ENCODE measurements at places on chromosomes 2 and 18. TPM values are rescaled to one million over a fixed set of nuclear protein-coding genes. Genes with fewer than 3 reads are reported as not detected.

GLI2 gene
- 6.9 TPM for total RNA-seq

GALNT3 gene
- total RNA-seq = 8.7 TPM

HOXD9 gene
- total RNA-seq = 1.8 TPM

PPIG gene
- 46.1 TPM for total RNA-seq

NOSTRIN gene
- total RNA-seq = 6.9 TPM

TMEM178A gene
- 4.9 TPM for total RNA-seq

ALK gene
- total RNA-seq = 0.41 TPM

ALLC gene
- not detected for total RNA-seq

- DNase-seq = no peak
Observed at GRCh38 chr18:32760391-32760790, 12.4 kb downstream of the KLHL14 start.

GRCh38 chr18:48800876-48801727, 149.7 kb downstream of the SMAD7 start:
- DNase-seq = no peak

- DNase-seq = no peak
Observed at GRCh38 chr2:109601783-109602182, 12.0 kb downstream of the SEPTIN10 start.

DNA sequence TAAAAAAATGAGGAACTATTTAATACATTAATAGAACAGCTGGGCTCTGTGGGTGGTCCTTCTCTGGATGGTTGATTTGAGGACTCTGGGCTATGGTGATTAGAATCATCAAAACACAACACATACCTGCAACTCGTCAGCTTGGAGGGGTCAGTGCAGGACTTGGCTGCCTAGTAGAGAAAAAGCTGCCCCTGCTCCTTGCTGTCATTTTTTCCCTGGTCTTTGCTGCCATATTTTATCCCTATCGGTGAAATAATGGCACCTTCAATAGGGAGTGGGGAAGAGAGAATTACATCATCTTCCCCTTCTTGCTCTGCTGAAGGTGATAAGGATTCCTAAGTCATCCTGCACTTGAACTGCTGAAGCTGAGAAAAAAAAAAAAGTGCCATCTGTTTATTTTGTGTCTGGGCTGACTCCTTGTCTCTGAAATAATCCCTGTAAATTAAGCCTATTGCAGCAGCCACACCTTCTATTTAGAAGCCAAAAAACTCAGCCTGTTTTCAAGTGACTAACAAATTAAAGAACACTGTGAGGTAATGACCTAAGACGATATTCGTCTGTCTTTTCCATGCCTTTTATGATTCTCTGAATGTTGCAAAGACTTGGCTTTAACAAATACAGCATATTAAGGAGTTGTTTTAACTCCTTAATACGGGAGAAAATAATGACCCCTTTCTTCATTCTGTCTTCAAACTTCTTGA, 89.3 kb downstream of the ACVR1 start:
- DNase-seq = no peak

GRCh38 chr2:149049142-149049541, 10.6 kb downstream of the LYPD6B start:
- DNase-seq = no peak

DNA sequence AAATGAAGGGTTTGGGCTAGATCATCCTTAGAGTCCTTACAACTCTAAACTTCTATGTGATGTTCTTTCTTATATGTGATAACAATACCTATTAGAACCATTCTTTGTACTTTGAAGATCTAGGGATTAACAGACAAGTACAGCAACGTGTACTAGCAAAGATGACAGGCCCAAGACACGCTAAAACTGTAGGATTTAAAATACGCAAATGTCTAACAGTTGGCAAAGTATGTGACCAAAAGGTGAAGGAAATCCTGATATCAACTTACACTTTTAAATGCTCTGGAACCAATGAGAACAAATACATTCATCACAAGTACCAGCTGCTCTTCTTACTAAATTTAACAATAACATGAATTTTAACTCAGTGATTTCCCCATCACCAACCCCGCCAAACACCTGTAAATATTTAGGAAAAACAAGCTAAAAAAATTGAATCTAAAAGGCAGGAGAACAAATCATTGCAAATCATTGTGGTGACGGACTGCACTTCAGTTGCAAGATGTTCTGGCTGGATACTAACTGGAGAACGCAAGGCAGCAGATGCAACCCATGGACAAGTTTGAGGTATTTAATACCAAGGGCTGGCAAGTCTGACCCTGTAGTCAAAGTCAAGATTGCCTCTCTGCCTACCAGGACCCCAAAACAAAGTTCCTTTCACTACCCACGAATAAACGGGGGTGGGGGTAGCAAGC, 1.4 kb downstream of the ANKRD44 start:
- DNase-seq = peak; percentile 47

DNA sequence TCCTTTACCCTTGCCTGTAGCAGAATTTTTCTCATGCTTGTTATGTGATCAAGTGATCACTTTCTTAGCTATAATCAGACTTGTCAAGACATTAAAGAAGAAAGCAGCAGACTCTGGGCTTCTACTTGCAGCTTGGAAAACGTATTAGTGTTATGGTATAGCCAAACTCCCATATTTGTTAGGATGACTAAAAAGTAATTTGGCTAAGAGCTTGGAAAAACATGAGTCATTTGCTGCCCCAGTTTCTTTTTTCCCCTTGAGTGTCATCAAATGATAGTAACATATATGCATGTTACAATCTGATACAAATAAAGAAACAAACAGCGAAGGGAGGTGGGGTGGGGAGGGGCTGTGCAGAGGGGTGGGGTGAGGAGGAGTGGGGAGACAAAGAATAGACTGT, 155.5 kb downstream of the IKZF2 start:
- DNase-seq = no peak

DNA sequence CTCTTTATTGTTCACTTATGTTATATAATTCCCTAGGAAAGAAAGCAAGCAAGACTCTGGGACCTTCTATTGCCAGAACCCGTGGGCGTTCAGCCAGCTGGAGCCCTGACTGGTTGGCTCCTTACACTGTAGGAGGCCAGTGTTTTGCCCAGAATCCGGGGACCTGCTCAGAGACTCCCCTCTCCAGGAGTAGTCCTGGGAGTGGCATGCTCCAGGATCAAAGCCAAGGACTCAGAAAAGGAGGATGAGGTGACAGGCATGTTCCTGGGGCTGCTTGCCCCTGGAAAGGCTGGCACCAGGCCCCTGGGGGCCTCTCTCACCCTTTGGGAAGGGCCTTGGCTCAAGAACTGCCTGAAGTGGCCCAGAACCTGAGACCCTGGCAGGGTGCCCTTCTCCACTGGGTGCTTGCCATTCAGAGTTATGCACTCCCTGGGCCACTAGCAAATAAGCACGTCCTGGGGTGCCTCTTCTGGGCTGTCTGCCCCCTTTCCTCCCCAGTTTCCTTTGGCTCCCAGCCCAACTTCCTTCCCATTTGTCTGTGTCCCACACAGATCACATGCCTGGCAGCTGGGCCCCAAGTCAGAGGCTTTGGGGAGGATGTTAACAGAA, 19.6 kb upstream of the KIF3C start:
- DNase-seq = peak; percentile 79

DNA sequence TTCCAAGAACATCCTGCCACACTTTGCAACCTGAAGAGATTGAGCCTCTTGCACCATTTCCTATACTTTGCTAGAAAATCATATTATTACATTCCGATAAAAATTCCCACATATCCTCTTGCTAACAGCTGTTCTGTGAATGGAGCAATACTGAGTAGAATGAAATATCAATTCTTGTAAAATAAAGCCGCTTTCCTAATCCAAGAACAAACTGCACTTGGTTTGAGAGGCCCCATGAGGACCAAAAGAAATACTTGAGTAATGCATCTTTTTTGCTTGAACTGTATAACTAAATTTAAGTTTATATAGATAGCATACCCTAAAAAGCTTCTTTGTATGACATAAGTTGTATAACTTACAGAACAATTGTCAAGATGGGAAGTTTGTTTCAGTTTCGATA, 632.4 kb upstream of the SLC8A1 start:
- DNase-seq = peak; percentile 27

- no peak for DNase-seq
Observed at GRCh38 chr2:239647052-239647819, 246.4 kb upstream of the HDAC4 start.

DNA sequence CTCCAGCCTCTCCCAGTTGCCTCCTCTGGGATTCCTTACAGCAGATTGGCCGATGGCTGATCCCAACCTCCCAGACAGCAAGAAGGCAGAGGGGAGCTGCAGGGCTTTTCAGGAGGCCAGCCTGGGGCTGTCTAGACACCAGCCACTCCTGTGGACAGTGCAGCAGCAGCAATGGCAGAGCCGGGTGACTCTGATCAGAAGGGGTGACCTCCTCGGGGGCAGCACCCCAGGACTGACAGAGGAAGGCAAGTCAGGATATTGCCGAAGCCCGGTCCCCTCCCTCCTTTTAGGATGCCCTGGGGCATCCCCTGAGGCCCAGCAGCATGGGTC, 84.5 kb downstream of the INHBB start:
- DNase-seq = no peak

- no peak for DNase-seq
Observed at GRCh38 chr2:196322973-196323810, 151.8 kb upstream of the STK17B start.

DNA sequence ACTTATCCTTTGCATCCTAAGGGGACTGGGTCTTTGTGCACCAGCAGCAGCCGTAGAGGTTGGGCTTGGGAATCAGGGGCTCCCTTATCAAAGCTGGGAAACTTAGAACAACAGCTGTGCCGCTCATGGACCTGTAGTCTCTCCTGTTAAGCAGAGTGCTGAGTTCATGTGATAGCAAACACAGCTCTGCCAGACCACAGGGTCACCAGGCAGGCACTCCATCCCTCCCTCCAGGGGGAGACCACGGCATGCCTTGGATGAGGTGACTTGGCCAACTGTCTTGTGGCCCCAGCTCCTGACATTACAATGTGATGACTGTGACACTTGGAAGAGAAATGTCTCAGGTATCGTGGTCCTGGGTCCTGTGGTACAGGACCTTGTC, 60.0 kb downstream of the DGKD start:
- DNase-seq = no peak

GRCh38 chr2:191245869-191246531, 796 bp downstream of the MYO1B start:
- DNase-seq = peak; percentile 88

- no peak for DNase-seq
Observed at GRCh38 chr2:236579048-236579745, 9.6 kb downstream of the ACKR3 start.

DNA sequence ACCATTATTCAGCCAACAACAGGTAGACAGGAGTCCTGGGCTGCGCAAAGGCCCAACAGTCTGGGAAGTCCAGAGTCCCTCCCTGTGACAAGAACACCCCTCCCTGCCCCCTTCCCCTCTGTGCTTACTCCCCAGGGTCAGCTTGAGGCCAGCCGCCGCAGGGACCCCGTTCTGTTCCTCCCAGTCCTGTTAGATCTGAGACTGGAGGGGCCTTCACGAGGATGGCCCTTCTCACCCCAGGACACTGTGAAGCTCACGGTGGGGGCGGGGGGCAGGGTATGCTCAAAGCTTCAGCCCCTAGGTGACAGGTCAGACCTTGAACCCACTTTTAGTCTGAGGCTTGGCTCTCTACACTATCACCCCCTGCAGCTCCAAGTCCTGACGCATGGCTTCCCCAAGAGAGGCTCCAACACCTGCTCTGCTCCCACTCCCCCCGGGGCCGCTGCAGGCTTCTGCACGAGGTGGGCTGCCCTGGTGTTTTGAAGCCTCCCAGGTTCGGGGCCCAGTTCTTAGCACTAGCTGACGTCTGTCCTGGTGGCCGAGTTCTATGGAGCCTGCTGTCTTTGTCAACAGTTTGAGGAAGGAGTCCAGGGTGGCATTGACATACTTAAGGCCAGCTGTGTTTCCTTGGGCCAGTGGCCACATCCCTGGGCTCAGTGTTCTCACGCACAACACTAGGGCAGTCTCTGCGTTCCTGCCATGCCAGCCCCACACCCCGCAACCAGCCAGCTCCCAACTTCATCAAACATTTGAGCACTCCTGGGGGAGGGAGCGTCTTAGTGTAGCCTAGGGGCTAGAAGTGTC, 37.2 kb upstream of the HPCAL1 start:
- DNase-seq = no peak

GRCh38 chr18:62327977-62328376, 2.9 kb downstream of the TNFRSF11A start:
- no peak for DNase-seq

- no peak for DNase-seq
Observed at GRCh38 chr2:236128321-236128720, 39.9 kb downstream of the GBX2 start.

DNA sequence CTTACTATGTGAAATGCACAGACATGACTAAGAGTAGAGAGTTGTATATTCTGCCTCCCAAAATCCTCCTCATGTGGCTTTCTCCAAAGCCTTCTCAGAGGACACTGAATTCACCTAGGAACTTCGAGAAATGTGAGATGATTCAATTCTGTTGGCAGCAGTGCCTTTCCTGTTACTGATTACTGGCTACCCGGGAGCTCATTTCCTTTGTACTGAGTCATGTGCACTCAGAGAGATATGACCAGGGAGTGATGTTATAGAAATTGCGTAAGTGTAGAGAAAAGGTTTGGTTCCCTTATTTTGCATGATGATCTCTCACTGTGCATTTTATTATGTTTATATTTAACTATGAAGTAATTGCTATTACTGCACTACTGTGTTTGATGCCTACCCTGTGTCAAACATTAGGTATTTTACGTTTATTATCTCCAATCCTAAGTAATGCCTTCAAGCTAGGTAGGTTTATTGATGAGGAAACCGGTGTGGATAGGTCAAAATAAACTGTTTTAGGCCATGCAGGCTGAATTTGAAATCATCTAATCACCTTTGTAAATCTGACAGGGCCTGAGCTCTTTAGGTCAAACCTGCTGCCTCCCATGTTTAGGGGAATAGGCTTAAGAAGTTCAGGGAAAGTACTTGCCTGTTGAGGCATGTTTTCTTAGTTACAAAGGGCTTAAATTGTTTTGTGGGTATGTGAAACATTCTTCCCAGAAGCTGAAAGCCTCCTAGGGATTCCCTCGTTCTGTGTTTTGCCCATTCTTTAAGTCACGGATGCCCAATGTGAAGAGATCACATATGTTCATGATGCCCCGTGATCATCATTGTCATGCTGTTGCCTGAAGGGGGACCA, 86.8 kb downstream of the FMNL2 start:
- DNase-seq = no peak

- DNase-seq = no peak
Observed at GRCh38 chr2:98777076-98777475, 46.1 kb upstream of the MGAT4A start.

DNA sequence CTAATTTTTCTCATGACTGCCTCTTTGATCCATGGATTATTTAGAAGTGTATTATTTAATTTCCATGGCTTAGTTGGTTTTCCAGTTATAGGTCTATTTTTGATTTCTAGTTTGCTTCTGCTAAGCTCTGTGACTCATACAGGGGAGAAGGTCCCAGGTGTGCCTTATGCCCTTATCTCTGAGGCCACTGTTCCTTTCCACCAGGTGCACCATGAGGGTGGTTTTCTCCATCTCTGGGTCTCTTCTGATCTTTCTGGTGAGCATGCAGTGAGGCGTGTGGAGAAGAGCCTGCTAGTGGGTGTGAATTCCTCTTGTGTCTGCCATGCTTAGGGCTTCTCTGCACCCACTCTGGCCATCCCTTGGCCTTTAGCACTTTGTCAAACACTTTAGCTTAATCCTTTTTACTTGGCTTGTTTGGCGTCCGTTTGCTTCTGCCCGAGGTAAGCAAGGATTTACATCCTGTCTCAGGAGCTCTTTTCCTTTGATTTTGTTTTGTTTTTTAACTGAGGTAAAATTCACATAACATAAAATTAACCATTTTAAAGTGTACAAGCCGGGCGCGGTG, 129.8 kb upstream of the ARL4C start:
- DNase-seq = no peak

Data from tongue (tissue), 3 donors.